ENCODE measurements at places on chromosomes 4 and X.

DNA sequence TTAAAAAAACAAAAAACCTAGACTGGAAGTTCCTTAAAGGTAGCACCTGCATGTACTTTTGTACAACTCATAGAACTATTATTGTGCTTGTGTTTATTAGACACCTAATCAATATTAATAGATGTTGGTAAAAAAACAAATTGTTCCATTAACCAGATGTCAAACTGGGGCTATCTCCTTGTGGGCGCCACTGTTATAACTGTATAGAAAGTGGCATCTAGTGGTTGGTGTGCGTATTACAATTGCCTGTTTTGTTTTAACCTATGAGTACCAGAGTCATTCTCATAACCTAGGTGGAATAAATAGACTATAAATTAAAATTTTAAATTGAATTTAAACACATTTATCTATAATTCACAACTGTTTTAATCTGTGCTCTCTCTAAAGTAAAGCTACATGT is 97.4 kb downstream of the COL4A5 start:
- no peak for DNase-seq

DNA sequence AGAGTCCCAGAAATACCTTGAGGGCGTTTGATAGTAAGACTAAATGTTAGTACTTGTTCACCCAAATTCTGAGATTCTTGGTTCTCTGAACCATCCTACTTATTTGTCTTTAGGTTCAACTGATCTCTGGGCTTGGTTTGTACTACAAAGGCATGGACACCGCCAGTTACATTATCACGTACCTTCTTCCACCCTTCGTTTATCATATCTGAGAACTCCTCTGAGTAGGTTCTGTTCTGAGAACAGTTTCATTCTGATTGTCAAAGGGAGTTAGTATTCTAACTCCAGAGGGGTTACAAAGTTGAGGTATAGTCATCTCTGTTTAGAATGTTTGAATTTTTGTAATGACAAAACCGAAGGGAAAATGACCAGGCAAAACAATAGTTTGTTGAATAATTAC is 19.3 kb downstream of the ZFX start:
- DNase-seq, result no peak

GRCh38 chrX:34288782-34289181 is 156.7 kb upstream of the FAM47A start:
- DNase-seq, result no peak

GRCh38 chr4:20119141-20119540 is 132.6 kb upstream of the SLIT2 start:
- DNase-seq, result no peak

DNA sequence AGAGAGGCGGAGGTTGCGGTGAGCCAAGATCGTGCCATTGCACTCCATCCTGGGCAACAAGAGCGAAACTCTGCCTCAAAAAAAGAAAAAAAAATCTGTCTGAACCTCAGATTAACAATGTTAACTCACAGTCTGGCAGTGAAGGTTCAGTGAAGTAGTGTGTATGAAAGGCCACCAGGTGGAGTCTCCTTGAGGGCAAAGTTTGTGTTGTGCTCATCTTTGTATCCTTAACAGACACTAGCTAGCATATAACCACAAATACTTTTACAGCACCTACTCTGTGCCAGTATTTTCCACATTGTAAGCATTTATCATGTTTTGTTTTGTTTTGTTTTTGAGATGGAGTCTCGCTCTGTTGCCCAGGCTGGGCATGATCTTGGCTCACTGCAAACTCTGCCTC is 46.0 kb upstream of the MGST2 start:
- no peak for DNase-seq

GRCh38 chr4:38287101-38287851 is 327.1 kb downstream of the PTTG2 start:
- DNase-seq, result no peak

- no peak for DNase-seq
These were observed 47.6 kb downstream of the NHSL2 start for GRCh38 chrX:71958281-71958675.

- DNase-seq, result no peak
These were observed 578.7 kb downstream of the BCOR start for GRCh38 chrX:39519030-39519488.

DNA sequence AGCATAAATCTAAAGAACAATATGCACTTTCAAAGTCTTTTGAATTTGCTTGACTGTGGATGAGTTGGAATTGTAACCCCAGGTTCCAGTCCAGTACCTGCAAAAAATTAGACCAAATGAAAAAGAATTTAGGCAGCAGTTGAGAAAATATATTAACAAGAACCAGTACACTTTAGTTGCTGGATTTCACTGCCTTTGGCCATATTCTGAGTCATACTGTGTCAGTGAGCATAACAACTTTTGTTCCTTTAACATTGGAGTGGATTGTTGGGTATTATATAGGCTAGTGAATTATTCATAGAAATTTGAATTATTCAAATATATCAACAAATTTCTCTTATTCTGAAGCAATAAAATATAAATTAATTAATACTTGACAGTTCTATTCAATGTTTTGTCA is 101.5 kb upstream of the SMAD1 start:
- DNase-seq, result no peak

GRCh38 chr4:187921946-187922623 is 73.5 kb upstream of the ZFP42 start:
- no peak for DNase-seq
